ENCODE measurements at places on chromosomes 16 and 17.
A peak's percentile ranks its signal among the peaks of the same experiment; 100 is the strongest.

DNA sequence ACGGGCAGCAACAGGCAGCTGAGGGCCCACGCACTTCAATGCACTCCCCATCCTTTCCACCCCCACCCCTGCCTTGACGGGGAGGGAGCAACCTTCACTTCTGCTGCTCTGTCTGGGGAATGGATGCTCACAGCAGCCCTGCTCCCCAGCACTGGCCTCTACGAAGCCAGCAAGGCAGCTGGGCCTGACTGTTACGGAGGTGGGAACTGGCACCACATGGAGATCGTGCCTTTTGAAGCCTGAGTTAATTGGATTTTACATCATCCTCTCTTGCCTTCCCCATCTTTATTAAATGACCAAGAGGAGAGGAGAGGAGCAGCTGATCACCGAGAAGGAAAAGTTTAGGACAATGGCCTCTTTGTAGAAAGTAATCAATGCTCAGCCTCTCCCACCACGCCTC is 187.0 kb upstream of the RPL38 start:
- no peak for DNase-seq

DNA sequence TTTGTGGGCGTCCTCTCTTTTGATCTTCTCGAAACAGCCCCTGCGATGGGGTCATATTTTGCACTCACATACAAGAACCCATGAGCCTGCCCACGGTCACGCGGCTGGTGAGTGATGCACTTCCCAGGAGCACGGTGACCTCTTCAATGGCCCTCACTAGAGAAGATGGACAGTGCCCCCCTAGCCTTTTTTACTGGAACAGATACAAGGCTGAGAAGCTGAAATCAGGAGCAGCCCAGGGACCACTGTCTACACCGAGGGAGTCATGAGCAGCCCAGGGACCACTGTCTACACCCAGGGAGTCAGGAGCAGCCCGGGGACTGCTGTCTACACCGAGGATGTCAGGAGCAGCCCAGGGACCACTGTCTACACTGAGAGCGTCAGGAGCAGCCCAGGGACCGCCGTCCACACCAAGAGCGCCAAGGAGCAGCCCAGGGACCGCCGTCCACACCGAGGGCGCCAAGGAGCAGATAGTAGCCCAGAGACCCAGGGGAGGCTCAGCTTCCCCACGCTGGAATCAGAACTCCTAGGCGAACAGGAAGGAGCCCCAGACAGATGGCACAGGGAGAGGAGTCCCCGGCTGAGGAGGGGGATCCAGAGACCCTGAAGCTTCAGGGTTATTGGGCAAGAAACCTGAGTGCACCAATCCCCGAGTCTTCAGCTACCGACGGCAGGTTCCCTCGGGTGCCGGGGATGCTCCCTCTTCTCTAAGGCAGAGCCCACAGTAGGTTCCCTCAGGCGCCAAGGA is 23.7 kb downstream of the ACSF3 start:
- DNase-seq, result no peak

- DNase-seq, result no peak
These were observed 90.9 kb downstream of the SPAG9 start for GRCh38 chr17:51029568-51030463.

DNA sequence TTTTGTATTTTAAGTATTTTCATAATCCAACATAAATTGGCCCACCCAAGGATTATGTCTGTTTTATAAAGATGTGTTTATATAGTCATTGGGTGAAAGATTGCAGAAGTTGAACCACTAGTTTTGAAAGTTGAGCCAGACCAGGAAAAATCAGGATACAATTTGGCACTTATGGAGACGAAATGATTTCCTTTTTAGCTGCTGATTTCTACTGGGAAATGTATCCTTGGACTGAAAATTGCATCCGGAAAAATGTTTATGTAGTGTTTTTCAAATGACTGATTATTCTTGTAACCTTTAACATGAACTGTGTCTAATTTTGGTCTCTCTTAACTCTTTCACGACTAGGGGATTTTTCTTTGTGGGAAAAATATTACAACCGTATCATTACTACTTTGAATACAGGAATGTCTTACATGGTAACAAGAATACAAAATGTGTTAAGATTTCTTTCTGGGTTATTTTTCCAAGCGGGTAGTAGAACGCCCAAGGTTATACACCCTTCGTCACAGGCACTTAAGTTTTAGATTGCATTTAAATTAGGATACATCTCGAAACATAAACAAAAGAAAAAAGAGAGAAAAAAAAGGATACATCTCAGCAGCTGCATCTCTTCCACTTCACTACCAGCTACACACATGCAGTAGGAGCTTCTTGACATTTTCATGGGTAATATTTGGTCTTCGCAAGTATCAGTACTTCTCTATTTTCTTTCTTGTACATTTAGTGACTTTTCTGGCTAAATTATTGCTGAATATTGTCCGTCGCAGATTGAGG is 273.0 kb upstream of the TBX2 start:
- no peak for DNase-seq

- DNase-seq, result no peak
These were observed 31.2 kb downstream of the LYRM9 start for GRCh38 chr17:27862004-27862403.

DNA sequence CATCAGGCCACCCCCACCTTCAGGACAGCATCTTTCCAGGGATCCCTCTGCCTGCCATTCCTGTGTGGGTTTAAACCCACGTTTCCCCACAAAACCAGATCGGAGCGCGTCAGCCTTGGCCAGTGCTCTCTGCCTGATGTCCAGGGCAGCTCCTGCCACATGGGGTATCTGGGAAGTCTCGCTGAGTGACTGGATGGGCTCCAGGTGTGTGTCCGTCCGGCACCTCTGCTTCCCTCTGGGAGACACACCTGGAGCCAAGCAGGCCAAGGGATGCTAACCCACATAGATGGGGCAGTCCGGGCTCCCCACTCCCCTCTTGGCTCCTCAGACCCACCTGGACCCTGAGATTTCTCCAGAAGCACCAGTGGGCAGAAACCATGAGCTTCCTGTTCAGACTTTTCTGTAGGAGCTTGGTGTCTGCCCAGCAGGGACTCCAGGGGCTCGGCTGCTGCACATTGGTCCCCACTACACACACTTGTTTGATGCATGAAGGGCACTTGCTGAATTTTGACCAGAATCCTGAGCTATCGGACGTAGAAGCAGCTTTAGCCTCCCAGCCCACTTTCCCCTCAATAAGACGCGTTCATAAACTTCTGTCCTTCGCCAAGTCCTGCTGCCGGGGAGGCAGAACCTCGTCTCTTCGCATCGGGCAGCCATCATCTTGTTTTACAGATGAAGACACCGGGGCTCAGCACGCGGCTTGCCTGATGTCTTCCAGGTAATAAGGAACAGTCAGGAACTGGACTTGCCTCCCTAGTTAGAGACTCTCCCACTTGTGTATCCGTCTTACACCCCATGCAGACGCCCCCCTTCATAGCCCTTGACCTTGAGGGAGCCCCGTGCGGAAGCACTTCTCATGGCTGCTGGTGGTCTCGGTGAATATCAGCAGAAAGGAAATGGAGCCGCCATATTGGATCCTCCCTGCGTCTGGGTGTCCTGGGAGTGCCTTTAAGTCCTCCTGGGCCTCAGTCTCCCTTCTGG is 91.6 kb upstream of the ZNF469 start:
- no peak for DNase-seq

DNA sequence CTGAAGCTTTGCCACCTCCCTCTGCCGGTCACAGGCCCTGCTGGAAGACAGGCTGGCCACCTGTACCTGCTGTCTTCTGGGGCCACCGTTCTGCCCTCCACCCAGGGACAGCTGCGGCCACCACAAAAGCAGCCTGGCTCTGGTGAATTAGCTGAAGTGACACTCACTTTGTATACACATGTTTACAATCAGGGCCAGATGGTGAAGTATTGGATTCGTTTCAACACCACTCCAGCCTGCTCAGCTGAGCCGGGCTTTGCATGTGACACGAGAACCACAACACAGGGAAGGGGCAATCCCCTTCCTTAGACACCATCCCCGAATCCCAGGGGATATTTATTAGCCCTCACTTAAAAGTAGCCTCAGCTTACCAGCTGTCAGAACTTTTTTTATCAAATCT is 191.5 kb upstream of the RPL38 start:
- DNase-seq, result no peak

- DNase-seq, result no peak
These were observed 78.3 kb downstream of the PLD6 start for GRCh38 chr17:17127730-17128291.

DNA sequence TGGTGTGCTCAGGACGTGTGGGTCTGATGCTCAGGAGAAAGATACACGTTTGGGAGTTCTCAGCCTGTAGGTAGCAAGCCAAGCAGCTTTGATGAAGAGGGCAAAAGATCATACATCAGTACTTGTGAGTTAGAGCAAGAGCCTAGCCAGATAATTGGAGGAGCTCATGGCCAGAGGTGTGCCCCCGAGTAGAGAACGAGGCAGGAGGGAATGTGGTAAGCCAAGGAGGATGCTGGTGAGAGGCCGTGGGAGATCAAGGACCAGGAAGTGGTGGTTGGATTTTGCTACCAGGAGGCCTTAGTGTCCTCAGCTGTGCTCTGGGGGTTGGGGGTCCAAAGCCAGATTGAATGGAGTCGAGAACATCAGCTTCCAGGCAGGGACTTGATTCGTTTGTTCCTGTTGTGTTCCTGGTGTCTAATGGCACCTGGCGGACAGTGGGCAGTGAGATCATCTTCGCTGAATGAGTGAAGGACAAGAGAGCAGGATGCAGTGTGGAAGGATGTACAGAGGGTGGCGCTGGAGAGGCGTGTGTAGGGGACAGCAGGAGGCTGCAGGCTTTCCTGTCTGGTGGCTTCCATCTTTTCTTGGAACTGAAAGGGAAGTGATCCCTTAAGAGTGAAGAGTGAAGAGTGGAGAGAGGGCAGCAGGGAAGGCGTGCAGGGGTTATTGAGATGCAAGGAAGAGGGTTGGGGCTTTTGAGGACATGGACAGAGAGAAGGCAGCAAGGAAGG is 11.6 kb downstream of the FBXL19 start:
- DNase-seq, result no peak

- no peak for DNase-seq
These were observed 104.3 kb upstream of the HLF start for GRCh38 chr17:55160501-55160900.

- DNase-seq, result no peak
These were observed 44.2 kb upstream of the ERCC4 start for GRCh38 chr16:13875614-13876284.

DNA sequence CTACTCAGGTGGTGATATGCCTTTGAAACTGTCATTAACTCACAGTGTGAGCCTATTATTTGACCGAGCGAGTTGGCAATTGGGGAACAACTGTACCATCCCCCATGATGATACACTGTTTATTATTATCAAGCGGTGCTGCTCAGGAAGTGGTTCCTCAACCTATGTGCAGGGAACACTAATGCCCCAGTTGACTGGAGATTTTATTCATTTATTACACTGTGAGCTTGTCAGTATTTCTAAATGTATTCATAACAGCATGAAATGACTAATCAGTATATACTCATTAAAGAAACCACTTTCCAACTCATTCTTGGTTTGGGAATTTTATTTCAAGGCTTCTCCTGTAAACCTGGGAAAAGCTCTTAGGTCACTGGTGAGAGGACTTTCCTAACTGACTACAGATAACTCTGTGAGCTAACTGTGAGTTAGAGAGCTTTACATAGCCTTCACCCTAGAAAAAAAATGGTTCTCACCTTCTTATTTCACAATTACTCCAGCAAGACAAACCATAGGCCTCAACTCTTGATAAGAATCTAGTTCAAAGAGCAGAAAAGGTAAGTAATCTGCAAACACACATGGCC is 42.4 kb downstream of the NXPH3 start:
- no peak for DNase-seq

GRCh38 chr17:7557147-7557764 is 1.3 kb upstream of the TNFSF13 start:
- DNase-seq, result no peak

DNA sequence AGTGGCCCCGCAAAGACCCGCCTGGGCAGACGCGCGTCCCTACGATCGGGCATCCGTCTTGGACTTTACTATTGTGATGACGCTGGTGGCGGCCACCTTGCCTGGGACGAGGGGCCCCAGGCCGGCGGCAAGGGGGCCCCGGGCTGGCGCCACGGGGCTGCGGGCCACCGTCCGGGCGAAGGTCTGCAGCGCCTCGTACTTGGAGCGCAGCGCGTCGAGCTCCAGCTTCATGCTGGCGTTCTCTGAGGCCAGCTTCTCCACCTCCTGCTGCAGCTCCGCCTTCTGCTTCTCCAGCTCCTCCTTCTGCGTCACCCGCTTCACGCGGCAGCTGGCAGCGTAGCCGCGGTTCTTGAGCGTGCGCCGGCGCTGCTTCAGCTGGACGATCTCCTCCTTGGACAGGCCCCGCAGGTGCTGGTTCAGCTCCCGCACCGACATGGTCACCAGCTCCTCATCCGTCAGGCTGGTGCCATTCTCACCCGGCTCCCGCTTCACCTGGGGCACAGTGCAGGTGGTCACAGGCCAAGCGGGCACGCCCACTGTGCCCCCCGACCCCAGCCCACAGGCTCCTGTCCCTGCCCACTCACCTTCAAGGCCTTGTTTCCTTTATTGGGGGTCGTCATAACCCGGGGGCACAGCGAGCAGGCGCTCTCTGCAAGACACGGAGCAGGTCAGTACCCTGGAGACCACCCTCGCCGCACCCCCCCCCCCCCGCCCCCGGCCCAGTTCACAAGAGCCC is 4.8 kb upstream of the SIRT7 start:
- DNase-seq, result no peak

- no peak for DNase-seq
These were observed 948.1 kb downstream of the KCNJ2 start for GRCh38 chr17:71117466-71117865.

GRCh38 chr17:62644487-62645173 is 17.2 kb downstream of the MRC2 start:
- no peak for DNase-seq

DNA sequence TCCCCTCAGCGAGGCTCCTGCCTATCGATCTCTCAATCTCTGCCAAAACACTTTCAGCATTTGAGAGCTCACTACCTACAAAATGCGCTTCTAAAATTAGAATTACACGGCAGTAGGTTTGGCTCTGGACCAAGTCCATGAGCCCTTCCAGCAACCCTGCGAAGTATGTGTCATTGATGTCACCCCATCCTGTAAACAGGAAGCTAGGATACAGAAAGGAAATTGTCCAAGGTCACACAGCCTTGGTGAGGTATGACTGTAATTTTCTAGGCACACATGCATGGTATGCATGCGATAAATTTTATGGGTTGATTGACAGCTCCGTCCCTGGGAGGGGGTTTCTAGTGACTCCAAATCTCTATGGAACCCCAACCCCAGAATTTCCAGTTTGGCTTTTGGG is 330.3 kb upstream of the CDH5 start:
- DNase-seq, result peak; percentile 26

DNA sequence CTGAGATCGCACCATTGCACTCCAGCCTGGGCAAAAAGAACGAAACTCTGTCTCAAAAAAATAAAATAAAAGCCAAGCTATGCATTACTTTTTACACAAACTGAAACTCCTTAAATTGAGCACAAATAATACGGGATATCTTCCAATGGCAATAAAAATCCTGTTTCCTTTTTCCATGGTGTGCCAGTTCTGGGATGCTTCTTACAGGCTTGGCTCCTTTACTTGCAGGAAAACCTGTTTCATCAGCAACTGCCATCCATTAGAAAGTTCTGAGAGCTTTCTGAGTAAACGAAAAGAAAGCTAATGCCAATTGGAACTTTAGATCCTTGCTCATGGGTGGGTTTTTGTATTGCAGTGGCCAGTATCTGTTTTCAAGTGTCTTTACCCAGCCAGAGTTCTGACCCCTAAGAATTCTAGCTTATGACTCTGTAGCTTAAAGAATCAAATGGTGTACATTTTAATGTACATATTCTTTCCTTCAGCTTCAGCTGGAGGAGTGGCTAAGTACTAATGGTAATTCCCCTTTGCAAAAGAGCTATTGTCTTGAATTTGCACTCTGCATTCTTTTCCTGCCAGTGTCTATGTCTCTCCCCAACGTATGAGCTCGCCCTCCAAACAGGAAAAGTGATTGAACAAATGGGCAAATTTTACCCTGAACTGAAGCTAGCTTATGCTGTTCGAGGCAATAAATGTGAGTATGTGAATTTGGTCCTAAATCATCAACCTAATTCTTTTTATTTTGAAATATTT is 21.5 kb upstream of the DDX19A start:
- DNase-seq, result no peak
